IPS DF 6.9 (cell line): ENCODE measurements at places on chromosomes 7 and 10.

DNA sequence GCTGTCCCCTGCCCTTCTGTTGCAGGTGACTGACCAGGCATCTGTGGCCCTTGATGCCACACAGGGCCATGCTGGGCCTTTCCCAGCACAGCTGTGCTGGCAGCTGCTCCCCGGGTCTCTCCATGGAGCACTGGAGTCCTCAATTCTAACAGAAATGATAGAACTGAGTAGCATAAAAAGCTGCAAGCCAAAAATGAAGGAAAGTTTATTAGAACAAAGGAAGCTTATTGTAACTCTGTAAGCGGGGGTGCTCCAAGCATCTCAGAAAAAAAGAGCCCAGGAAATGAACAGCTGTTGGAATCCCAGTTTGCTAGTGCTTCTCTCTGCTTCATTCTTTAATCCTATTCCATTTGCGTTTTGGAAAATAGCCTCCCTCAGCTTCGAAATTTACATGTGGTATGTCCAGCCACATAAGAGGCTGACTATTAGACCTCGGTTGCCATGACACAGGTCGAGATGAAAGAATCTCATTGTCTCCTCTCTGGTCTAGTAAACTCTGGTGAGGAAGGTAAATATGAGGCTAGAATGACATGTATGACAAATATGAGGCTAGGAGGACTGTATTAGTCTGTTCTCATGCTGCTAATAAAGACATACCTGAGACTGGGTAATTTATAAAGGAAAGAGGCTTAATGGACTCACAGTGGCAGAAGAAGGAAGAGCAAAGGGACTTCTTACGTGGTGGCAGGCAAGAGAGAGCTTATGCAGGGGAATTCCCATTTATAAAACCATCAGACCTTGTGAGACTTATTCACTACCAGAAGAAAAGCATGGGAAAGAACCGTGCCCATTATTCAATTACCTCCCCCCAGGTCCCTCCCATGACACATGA, 23.7 kb downstream of the EPDR1 start:
- no peak overlapping the region for H3K4me3 ChIP-seq
- no peaks in the 10 kb centered on the region for H3K36me3 ChIP-seq
- H3K27ac ChIP-seq = no peak overlapping the region

DNA sequence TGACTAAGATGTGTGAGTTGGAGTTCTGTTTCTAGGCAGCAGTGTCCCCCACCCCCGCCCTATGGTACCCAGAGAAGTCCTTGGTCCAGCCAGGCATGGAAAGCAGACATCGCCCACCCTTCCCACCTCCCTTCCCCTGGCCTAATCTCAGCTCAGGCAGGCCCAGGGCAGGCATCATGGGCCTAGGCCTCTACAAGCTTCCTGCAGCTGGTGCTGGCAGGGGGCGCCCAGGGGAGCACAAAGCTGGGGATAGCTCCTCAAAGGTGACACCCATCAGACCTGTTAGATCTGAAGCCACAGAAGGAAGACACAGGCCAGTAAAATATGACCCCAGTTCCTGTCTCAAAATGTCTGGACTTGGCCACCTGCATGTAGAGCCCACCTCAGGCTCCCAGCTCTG, 18.9 kb upstream of the UNC5B start:
- no peak overlapping the region for H3K27ac ChIP-seq
- H3K36me3 ChIP-seq = no peaks in the 10 kb centered on the region
- DNase-seq = no peak
- H3K4me3 ChIP-seq = no peak overlapping the region
- 0 out of 2 replicates have a peak, but pooled peaks cover 2% of the 10 kb centered on the region for H3K4me1 ChIP-seq

DNA sequence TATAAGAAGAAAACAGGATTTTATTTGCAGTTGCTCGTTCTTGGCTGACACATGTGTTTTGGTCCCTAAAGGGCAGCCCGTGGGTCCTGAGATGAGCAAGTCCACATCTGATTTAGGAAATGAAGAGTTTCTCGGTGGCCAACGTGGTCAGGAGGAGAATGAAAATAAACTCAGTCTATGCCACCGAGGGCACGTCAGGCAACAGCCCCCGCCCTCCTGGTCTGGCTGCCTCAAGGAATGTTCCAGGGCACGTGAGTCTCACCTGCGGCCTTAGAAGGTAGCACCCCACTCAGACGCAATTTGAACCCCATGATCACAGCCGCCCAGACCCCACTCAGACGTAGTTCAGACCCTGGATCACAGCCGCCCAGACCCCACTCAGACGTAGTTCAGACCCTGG, 197.2 kb downstream of the ADARB2 start:
- no peaks in the 10 kb centered on the region for H3K27me3 ChIP-seq
- H3K36me3 ChIP-seq = no peaks in the 10 kb centered on the region
- no peak for DNase-seq
- H3K27ac ChIP-seq = no peak overlapping the region

DNA sequence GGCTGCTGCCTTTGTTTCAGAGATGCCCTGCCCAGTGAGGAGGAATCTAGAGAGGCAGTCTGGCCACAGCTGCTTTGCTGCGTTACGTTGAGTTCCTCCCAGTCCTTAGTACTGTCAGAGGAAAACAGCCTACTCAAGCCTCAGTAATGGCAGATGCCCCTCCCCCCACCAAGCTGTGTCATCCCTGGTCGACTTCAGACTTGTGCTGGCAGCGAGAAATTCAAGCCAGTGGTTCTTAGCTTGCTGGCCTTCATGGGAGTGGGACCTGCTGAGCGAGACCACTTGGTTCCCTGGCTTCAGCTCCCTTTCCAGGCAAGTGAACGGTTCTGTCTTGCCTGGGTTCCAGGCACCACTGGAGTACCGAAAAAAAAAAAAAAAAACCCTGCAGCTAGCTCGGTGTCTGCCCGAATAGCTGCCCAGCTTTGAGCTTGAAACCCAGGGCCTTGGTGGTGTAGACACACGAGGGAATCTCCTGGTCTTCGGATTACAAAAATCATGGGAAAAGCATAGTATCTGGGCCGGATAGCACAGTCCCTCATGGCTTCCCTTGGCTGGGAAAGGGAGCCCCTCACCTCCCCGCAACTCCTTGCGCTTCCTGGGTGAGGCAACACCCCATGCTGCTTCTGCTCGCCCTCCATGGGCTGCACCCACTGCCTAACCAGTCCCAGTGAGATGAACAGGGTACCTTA, 9.1 kb downstream of the SDHAF3 start:
- H3K36me3 ChIP-seq = no peaks in the 10 kb centered on the region
- H3K4me3 ChIP-seq = no peak overlapping the region
- H3K4me1 ChIP-seq = peaks cover 2% of the 10 kb centered on the region; the same call in 1 of the 2 replicates
- H3K27me3 ChIP-seq = no peaks in the 10 kb centered on the region
- DNase-seq = peak; percentile 18
- H3K27ac ChIP-seq = no peak overlapping the region
